ENCODE measurements at places on chromosomes 13 and 19. TPM values are rescaled to one million over a fixed set of nuclear protein-coding genes. Genes with fewer than 3 reads are reported as not detected.
A peak's percentile ranks its signal among the peaks of the same experiment; 100 is the strongest.

- no peak overlapping the region for H3K27ac ChIP-seq
- H3K4me3 ChIP-seq = no peak overlapping the region
- H3K36me3 ChIP-seq = no peaks in the 10 kb centered on the region
- no peaks in the 10 kb centered on the region for H3K4me1 ChIP-seq
Observed at GRCh38 chr19:13986348-13986904, 19.7 kb downstream of the RFX1 start.

DNA sequence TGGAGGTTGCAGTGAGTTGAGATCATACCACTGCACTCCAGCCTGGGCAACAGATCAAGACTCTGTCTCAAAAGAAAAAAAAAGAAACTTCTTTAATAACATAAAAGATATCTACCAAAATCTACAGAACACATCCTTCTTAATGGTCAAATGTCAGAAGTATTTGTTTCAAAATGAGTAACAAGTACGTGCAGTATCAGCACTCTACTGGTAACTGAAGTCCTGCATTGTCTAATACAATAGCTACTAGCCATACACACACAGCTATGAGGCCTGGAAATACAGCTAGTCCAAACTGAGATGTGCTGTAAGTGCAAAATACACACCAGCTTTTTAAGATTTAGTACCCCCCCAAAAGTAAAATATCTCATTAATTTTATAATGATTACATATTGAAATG lies 88.1 kb downstream of the TSC22D1 start:
- no peak overlapping the region for H3K4me3 ChIP-seq
- no peaks in the 10 kb centered on the region for H3K36me3 ChIP-seq
- no peak overlapping the region for H3K27ac ChIP-seq
- DNase-seq = no peak
- H3K27me3 ChIP-seq = no peaks in the 10 kb centered on the region
- no peaks in the 10 kb centered on the region for H3K4me1 ChIP-seq

GRCh38 chr13:98275681-98276171 lies 98.7 kb upstream of the RNF113B start:
- H3K4me3 ChIP-seq = no peak overlapping the region
- H3K27ac ChIP-seq = peak overlapping the region; percentile 37
- H3K27me3 ChIP-seq = no peaks in the 10 kb centered on the region
- no peaks in the 10 kb centered on the region for H3K36me3 ChIP-seq

DNA sequence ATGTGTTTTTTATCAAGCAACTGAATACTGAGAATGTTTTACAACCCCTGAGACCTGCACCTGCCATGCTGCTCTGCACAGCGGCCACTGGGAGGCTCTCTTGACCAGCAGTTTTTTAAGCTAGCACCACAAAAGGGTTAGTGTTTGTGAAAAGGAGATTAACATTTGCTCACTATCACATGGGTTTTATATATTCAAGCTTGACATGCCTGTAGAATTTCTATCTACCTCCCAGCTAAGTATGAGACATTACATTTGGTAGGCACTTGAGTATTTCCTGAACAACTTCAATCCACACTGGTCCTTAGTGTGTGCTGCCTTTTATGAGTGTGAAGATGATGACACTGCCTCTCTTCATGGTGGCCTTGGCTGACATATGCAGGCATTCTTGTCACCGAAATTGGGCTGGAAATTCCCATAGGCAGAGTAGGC lies 1238.9 kb downstream of the UQCRFS1 start:
- no peak overlapping the region for H3K4me3 ChIP-seq
- H3K27me3 ChIP-seq = no peaks in the 10 kb centered on the region
- no peaks in the 10 kb centered on the region for H3K36me3 ChIP-seq
- peak; percentile 41 for DNase-seq

- H3K27me3 ChIP-seq = no peaks in the 10 kb centered on the region
- no peak overlapping the region for H3K27ac ChIP-seq
- peaks cover 3% of the 10 kb centered on the region for H3K36me3 ChIP-seq
- no peak overlapping the region for H3K4me3 ChIP-seq
- no peak for DNase-seq
Observed at GRCh38 chr19:16850133-16850532, 20.9 kb downstream of the SIN3B start.

DNA sequence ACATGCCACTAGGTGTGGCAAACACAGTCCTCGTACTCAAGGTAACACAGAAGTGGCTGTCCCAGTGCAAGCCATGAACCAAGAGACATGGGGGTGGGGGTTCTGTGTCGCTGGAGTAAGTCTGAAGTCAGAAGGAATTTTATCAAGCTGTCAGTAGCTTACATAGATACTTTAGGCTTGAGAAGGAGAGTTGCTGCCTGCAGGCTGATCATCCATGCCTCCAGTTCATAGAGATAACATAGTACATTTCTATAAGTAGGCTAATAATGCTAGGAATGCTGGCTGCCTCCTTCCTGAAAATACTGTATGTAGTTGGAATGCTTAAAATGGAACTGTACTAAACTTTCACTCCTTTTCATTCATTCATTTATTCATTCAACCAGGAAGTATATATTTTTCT lies 70.1 kb downstream of the CAB39L start:
- no peak overlapping the region for H3K4me3 ChIP-seq
- peak; percentile 45 for DNase-seq
- H3K36me3 ChIP-seq = no peaks in the 10 kb centered on the region
- no peaks in the 10 kb centered on the region for H3K27me3 ChIP-seq
- H3K4me1 ChIP-seq = peaks cover 67% of the 10 kb centered on the region

DNA sequence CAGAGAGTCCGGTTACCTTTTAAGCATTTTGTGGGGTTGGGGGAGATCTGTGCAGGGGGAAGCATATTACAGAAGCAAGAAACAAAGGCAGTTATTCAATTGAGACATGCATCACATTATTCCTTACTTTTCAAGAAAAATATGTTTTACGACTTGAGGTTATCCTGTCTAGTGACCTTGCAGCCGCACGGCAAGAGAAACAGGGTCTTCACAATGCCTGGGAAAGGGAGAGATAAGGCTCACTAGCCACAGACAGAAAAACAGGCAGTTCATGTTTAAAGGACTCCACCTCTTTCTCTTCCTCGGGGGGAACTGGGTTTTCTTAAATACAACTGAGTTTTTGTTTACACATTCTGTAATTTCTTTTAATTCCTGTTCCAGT lies 536 bp upstream of the NCR1 start:
- H3K36me3 ChIP-seq = no peaks in the 10 kb centered on the region
- no peak overlapping the region for H3K27ac ChIP-seq
- DNase-seq = no peak
- no peaks in the 10 kb centered on the region for H3K4me1 ChIP-seq

GRCh38 chr19:48108997-48109782 lies 1.4 kb downstream of the PLA2G4C start:
- H3K27ac ChIP-seq = no peak overlapping the region
- no peaks in the 10 kb centered on the region for H3K36me3 ChIP-seq
- H3K4me1 ChIP-seq = peaks cover 7% of the 10 kb centered on the region
- no peak overlapping the region for H3K4me3 ChIP-seq

- H3K4me1 ChIP-seq = no peaks in the 10 kb centered on the region
- H3K36me3 ChIP-seq = no peaks in the 10 kb centered on the region
- H3K4me3 ChIP-seq = no peak overlapping the region
- no peak overlapping the region for H3K27ac ChIP-seq
Observed at GRCh38 chr19:42170715-42171114, 38.5 kb upstream of the POU2F2 start.

DNA sequence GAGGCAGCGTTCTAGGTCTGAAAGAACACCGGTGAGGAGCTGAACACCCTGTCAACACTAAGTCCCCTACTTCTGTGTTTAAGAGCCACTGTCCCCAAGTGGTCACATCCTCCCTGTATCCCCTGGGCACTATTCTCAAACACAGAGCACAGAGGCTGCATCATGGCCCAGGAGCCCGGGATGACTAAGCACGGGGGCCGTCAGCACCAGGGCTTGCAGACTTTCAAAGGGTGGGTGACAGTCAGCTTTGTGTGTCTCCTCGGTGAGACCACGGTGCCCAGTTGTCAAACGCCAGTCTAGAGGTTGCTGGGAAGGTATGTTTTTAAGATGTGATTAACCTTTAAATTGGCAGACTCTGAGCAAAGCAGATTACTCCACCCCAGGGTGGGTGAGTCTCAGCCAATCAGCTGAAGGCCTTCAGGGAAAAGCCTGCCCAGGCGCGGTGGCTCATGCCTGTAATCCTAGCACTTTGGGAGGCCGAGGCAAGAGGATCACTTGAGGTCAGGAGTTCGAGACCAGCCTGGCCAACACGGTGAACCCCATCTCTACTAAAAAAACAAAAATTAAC lies 8.0 kb downstream of the MAP2K2 start:
- no peaks in the 10 kb centered on the region for H3K4me1 ChIP-seq
- no peaks in the 10 kb centered on the region for H3K36me3 ChIP-seq
- no peak for DNase-seq
- no peak overlapping the region for H3K27ac ChIP-seq
- no peak overlapping the region for H3K4me3 ChIP-seq

DNA sequence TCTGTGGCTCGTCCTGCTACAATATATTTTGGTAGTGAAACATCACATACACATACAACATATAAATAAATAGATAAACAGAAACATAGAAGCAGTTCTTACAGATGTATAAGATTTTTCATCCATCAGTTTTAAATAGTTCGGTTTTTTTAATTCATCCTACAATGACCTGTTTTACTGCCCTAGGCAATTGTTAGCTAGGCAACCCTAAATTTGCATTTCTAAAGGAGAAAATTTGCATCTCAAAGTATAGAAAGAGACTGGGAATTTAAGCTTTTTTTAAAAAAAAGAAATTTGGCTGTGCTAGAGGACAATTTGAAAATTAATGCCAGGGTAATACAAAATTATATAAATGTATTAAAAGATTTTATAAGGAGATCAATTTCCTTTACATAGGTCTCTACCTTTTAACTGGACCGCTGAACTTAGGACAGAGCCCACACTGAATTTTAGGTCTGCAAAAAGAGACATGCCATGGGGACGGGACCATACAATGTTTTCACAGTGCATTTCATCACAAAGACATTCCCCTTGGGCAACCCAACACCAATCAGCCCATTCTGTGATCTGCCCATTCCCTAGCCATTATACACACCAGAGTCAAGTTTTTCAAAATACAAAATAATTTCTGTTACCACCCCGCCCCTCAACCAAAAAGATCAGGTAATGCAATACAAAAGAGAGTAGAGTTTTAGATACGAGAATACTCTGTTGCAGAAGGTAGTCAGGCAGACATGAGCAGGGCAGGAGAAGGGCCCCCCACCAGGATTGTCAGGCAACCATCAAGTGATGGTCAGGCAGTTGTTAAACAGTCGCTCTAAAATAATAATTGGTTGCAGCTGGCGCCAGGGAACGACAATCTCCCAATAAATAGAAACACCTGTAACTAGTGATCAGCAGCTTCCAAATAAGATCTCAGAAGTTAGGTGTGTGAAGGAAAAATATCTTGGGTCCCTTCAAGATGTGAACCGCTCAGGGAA lies 299.7 kb upstream of the SGCG start:
- no peak overlapping the region for H3K4me3 ChIP-seq
- no peaks in the 10 kb centered on the region for H3K27me3 ChIP-seq
- H3K36me3 ChIP-seq = no peaks in the 10 kb centered on the region
- no peak overlapping the region for H3K27ac ChIP-seq

DNA sequence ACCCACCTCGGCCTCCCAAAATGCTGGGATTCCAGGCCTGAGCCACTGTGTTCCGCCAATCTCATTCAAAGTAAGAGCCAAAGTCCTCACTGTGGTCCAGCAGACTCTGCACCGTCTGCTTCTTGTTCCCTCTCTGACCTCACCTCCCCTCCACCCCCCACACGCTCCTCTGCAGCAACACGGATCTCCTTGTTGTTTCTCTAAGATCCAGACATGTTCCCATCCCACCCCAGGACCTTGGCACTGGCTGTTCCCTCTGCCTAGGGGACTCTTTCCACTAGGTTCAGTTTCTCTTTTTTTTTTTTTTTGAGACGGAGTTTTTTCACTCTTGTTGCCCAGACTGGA lies 38.4 kb downstream of the LTBP4 start:
- H3K4me1 ChIP-seq = no peaks in the 10 kb centered on the region
- H3K27me3 ChIP-seq = peaks cover 2% of the 10 kb centered on the region
- no peak for DNase-seq
- no peaks in the 10 kb centered on the region for H3K36me3 ChIP-seq

The PGLYRP2 gene
- total RNA-seq = not detected

The UHRF1 gene
- 47.6 TPM for total RNA-seq

The ZNF229 gene
- total RNA-seq = not detected

The GPX4 gene
- 500 TPM for total RNA-seq

The PLPPR3 gene
- 5.1 TPM for total RNA-seq

The SBK2 gene
- not detected for total RNA-seq

The ZNF816 gene
- total RNA-seq = 11.5 TPM

The ZNF439 gene
- 2.3 TPM for total RNA-seq

The CYP2A7 gene
- total RNA-seq = not detected

The GIPR gene
- 4.6 TPM for total RNA-seq
